ENCODE measurements at places on chromosomes 11 and 22. TPM values are rescaled to one million over a fixed set of nuclear protein-coding genes. Genes with fewer than 3 reads are reported as not detected.

Gene SMTNL1
- total RNA-seq = not detected

Gene OR51S1
- not detected for total RNA-seq

Gene OLFML1
- total RNA-seq = 0.18 TPM

Gene RCOR2
- 0.56 TPM for total RNA-seq

Gene INPP5J
- 0.28 TPM for total RNA-seq

Gene TECTA
- 0.18 TPM for total RNA-seq

Gene LRRC56
- total RNA-seq = 0.28 TPM

Gene VPREB1
- not detected for total RNA-seq

Gene THYN1
- 51.9 TPM for total RNA-seq

Gene KREMEN1
- total RNA-seq = 2.5 TPM

Gene PDGFD
- total RNA-seq = 3.0 TPM

Gene OR56A1
- not detected for total RNA-seq

Gene GSTT2B
- total RNA-seq = 13.1 TPM

Gene MOGAT2
- not detected for total RNA-seq

Gene SYTL2
- 59.4 TPM for total RNA-seq

Gene IL18
- total RNA-seq = 0.54 TPM

Gene DEPDC7
- 9.7 TPM for total RNA-seq

Gene DENND6B
- 0.56 TPM for total RNA-seq

Gene SMIM35
- not detected for total RNA-seq

Gene C22orf31
- not detected for total RNA-seq
